Activated T-cell treated with anti-CD3 and anti-CD28 coated beads, Interleukin-2, amount 50 U/mL, for 24 hours (primary cell): ENCODE measurements at places on chromosomes 12 and 14.

DNA sequence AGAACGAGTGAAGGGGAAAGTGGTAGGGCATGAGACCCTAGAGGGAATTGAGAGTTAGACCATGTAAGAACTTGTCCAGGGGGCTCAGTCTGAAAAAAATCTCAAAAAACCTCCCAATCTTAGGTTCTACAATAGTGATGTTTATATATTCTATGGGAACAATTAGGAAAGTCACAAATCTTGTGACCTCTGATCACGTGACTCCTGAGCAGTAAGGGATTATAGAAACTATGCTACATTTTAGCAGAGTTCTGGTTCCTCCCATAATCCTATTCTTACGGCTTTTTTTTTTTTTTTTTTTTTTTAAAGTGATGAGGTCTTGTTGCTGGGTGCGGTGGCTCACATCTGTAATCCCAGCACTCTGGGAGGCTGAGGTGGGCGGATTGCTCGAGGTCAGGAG, 5.8 kb downstream of the ADCK1 start:
- DNase-seq: no peak

DNA sequence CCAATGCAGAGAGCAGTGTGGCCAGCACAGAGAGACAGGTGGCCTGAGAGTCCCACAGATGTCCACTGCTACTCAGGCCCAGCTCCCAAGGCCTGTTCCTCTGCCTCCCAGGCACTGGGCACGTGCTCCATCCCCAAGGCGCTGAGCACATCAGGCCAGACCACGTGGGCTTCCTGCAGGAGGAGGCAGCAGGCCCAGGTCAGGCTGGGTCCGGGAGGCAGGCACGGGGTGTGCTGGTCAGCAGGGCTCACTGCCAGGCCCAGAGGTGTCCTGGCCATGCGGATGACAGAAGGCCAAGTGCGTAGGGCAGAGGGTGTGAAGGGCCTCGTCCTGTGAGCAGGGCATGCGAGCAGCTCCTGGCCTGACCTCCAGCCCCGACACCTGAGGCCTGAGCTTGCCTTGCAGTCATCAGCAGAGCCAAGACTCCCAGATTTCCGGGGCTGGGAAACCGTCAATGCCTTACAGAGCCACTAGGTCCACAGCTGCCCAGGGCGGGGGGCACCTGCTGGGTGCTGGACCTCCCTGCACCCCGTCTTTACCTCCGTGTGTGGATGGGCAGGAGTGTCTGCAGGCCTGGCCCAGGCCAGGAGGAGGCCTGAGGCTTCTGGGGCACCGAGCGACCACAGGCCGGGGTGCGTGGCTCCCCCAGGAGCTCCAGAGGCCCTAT, 14.9 kb downstream of the TRMT61A start:
- no peak for DNase-seq

DNA sequence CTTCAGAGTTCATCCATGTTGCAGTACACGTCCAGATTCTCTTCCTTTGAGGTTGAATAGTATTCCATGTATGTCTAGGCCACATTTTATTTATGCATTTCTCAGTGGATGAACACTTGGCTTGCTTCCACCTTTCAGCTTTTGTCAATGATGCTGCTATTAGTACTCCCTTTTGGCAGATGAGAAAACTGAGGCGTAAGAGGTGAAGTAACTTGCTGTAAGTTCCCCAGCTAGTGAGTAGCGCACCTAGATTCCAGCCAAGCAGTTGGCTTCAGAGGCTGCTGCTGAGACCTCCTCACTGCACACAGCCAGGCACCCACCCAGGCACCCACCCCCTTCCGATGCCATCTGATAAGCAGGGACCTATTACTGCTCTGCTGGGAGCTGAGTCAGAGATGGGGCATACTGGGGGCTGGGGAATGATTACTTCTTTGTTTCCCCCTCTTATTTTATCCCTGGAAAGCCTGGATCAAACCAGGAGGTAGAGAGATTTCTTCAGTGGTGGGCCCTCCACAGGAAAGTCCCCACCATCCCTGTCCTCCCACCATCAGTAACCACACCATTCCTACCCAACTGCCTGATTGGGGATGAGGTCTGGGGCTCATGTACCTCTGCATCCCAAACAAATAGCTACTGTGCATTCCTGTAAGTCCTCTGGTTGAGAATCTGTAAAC, 234.6 kb downstream of the PCNX1 start:
- no peak for DNase-seq

DNA sequence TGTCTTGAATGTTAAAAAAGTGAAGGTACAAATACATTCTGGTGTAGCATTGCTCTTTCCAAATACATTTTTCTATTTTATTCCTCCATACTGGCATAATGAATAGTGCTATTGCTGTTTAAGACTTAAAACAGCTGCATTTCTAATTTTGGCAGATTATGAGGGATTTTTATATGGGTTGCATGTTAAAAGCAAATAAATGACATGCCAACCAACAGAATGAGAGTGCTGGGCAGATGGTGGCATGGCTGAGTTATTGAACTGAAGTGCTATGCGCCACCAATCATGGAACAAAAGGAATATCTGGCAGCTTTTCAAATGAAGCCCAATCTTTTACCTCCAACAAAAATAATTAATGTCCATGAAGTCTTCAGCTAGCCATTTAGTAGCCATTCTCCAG, 215.0 kb downstream of the PRKD1 start:
- no peak for DNase-seq

- no peak for DNase-seq
Observed at GRCh38 chr14:24280797-24281460, 9.5 kb upstream of the RABGGTA start.

DNA sequence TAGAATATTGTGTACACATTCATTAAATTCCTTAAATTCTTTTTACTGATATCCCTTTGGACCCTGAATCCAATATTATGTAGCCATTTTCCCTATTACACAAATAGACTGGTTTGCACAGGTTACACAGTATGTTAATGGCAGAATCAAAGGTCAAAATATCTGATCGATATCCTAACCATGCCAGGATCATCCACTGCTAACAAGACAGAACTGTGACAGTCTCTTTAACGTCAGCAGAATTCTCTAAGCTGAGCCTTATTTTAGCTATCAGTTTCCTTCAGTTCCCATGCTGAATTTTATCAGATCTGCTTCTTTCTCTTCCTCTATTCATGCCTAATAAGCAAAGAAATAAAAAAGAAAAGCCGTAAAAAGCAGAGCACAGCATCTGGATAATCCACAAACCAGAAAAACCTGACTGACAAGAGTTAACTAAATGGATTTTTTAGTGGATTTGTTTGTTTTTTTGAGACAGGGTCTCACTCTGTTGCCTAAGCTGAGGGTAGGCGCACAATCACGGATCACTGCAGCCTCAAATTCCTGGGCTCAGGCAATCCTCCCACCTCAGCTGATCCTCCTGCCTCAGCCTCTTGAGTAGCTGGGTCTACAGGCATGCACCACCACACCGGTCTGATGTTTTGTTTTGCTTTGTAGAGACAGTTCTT, 130.4 kb downstream of the PAWR start:
- no peak for DNase-seq

DNA sequence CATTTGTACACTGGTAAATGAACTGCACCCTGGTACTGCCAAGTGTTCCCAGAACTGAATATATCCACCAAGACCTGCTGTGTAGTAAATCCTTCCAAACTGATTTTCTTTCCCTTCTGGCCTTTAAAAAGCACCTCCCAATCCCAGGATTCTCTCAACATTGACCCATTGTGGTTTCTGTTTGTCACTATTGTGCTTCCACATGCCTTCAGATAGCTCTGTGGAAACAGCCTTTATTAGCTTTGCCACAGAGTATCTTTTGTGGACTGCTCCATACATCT, 949 bp upstream of the KIF21A start:
- no peak for DNase-seq

DNA sequence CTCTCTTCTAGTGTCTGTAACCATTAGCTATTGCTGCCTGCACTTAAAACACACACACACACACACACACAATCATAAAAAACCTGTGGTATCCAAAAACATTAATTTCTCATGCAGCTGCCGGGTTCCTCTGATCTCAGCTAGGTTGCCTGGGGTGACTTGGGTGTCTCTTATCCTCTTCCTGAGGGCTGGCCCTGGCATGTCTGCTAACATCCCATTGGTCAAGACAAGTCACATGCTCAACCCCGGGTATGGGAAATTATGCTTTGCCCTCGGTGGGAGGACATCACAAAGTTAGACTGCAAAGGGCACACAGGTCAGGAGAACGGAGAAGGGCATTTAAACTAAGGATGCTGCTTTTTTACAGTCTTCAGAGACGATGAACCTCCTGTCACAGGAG, 55.7 kb downstream of the TRPV4 start:
- no peak for DNase-seq

DNA sequence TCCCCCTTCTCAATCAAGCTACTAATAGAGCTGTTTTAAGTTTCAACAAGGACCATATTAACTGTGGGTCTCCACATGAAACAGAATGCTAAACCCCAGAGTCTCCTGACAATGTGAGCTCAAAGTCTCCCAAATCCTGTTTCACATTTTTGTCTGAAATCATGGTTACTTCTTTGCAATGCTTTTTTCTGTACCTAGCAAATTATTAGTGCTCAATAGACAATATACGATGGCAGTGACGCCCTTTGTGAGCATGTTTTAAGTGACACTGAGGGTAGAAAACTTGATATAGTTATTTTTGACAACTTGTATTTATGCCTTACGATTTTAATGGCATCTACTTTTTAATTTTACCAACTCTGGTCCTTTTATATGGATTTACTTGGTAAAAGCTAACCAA, 85.4 kb upstream of the SOX5 start:
- no peak for DNase-seq

DNA sequence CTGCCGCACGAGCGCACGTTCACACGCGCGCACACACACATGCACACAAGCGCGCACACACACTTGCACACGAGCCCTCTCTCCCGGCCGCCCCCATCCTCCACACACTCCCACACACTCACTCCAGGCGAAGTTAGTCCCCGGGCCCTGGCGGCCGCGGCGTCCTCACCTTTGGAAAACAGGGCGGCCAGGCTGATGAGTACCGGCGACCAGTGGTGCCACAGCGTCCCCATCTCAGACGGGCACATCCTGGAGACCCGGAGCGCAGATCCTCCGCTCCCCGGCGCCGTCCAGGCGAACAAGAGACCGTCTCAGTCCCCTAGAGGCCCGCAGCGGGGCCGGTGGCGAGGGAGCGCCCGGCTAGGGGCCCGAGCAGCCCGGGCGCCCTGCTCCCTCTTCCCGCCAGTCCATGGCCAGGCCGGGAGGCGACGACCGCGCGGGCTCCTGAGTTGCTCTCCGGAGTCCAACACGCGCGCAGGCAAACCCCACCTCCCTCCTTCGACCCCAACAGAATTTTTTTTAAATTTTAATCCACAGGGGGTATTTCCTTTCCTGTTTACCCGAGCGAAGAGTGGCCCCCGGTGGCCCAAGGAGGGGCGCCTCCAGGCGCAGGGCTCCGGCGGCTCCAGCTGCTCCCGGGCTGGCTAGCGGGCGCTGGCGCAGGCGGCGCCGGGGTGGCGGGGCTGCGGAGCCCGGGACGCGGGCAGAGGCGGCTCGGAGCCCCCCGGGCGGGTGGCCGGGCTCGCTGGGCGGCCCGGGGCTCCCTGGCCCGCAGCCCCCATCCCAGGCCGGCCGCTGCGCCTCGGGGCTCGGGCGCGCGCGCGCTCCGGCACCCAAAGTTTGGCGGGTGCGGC, 506 bp downstream of the TMEM132D start:
- no peak for DNase-seq

DNA sequence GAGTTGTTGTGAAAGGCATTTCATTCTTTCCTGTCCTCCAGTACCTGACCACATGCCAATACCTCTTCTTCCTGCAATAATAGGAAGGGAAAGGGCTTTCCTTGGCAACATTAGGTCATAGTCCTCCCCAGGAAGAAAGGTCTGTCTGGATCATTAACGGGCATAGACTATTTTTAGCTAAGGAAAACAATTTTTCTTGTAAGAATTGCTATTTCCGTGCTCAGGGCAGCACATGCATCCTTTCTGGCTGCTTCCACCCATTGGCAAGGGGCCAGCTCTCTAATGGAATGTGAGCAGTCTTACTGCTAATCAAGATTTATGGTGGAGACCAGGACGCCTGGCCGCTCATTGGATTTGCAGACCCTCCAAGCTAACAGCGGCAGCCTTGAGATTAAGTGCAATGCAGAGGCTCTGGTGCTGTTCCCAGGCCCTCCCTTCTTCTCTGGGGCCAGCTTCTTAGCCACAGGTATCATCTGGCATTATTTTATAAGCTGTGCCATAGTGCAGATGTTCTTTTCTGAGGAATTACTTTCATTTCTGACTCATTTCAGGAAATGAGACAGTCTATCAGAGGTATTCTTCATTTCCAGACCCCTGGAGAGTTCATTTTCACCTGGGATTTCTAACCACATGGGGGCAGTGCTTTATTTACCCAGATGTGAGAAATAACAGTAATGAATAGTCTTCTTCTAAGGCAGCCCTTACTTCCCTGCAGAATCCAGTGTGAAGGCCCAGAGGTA, 52.9 kb downstream of the ANO6 start:
- DNase-seq: no peak

DNA sequence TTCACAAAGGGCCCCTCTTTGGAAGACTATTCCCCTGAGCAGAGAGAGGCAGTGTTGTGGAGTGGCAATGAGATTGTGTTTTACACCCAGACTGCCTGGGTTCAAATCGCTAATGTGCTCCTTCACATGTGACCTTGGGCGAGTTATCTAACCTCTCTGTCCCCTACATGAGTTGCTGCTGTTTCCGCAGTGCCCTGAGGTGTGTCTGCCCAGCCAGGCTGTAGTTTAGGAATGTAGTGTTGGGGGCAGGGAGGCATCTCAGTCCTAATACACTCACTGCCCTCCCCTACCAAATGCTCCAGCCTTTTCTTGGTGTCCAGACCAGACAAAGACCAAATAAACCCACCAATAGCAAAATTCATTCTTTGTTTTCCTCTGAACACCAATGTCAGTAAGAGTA, 78.6 kb downstream of the SLC24A4 start:
- DNase-seq: no peak

DNA sequence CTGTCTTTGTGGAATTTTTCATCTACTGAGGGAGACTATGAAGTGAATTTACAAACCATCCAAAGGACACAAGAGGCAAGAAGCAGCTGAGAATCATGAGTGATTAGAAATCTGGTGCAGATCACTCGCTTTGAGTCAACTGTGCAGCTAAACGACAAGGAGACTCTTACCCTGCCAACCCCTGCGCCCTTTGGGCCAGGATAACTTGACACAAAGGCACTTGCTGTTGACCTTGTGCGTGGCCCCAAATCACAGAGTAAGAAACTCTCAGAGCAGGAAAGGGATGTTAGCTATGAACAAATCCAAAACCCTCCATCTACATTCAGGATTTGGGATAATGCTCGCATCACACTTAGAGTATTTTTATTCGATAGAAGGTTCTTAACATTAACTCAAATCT, 11.5 kb upstream of the PARP11 start:
- no peak for DNase-seq
